ENCODE measurements at places on chromosomes 4 and X.

GRCh38 chrX:1283741-1284140, 15.1 kb downstream of the CSF2RA start:
- no peak for DNase-seq

- no peak for DNase-seq
Observed at GRCh38 chr4:143348233-143349077, 11.8 kb downstream of the GAB1 start.

- DNase-seq = no peak
Observed at GRCh38 chr4:74415602-74416300, 29.2 kb upstream of the AREG start.

- DNase-seq = no peak
Observed at GRCh38 chrX:69278031-69278687, 112.9 kb upstream of the PJA1 start.

GRCh38 chr4:25951390-25951952, 37.5 kb downstream of the SMIM20 start:
- DNase-seq = no peak

- no peak for DNase-seq
Observed at GRCh38 chr4:65960751-65961150, 290.5 kb upstream of the EPHA5 start.

- no peak for DNase-seq
Observed at GRCh38 chr4:112889619-112890527, 159.6 kb upstream of the ANK2 start.

- no peak for DNase-seq
Observed at GRCh38 chr4:108249397-108249796, 80.7 kb upstream of the LEF1 start.

GRCh38 chrX:137424679-137425078, 141.2 kb upstream of the ZIC3 start:
- DNase-seq = no peak

DNA sequence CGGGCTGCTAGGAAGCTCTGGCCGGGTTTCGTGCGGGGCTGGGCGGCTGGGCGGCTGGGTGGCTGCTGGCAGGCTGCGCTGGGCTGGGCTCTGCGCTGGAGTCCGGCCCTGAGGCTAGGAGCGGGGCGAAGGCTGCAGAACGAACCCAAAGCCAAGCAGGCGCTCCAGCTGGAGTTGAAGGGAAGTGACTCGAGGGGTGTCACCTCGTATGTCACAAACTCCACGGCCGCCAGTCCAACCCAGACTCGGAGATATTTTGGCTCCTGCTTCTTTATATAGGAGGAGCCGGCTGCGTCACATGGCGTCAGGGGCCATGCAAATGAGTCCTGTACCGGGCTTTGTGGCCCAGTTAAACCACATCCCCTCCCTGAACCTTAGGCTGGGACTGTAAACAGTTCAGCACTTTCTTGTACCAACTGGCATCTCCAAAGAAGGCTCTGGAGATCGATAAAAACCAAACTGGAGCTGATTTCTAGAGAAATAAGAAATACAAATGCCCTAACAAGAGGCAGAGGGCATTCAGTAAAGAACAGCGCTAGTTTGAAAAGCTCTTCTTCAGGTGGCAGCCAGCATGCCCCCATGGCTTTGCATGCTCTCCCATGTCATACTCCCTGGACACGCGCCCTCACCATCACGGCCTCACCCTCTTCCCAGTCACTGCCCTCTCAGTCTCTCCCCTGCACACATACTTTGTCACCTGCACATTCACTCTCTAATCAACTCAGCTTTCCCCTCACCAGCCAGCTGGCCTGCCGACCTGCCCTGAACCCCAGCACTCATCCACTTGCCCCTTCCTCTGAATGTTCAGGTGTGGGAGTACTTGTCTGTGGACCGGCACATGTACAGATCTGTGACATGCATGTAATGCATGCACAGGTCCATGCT, 58.5 kb downstream of the TSC22D3 start:
- DNase-seq = peak; percentile 88

- no peak for DNase-seq
Observed at GRCh38 chr4:86431543-86432116, 71.8 kb upstream of the MAPK10 start.

GRCh38 chr4:3200423-3201090, 48.4 kb upstream of the MSANTD1 start:
- DNase-seq = no peak

- DNase-seq = no peak
Observed at GRCh38 chrX:72050011-72050410, 81.7 kb downstream of the RTL5 start.

- peak; percentile 47 for DNase-seq
Observed at GRCh38 chr4:3293401-3294391, 875 bp downstream of the RGS12 start.

DNA sequence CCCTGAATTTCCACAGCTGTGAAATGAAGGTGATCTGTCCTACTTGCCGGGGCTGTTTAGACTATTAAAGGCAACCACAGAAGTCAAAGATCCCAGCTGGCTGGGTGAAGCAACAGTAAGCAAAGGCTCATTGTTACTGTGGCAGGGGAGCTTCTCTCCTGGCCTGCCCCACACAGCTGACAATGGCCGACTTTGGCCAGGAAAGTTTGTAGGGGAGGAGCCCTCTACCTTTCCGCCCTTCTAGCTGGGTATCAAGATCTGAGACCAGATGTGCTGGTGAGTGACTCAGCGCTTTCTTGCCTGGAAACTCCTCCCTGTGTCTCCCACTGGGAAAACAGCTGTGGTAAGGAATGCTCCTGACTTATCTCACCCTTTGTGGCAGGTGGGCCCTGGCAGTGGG, 21.1 kb downstream of the RASSF6 start:
- no peak for DNase-seq

- no peak for DNase-seq
Observed at GRCh38 chr4:149347139-149347538, 468.5 kb downstream of the IQCM start.

DNA sequence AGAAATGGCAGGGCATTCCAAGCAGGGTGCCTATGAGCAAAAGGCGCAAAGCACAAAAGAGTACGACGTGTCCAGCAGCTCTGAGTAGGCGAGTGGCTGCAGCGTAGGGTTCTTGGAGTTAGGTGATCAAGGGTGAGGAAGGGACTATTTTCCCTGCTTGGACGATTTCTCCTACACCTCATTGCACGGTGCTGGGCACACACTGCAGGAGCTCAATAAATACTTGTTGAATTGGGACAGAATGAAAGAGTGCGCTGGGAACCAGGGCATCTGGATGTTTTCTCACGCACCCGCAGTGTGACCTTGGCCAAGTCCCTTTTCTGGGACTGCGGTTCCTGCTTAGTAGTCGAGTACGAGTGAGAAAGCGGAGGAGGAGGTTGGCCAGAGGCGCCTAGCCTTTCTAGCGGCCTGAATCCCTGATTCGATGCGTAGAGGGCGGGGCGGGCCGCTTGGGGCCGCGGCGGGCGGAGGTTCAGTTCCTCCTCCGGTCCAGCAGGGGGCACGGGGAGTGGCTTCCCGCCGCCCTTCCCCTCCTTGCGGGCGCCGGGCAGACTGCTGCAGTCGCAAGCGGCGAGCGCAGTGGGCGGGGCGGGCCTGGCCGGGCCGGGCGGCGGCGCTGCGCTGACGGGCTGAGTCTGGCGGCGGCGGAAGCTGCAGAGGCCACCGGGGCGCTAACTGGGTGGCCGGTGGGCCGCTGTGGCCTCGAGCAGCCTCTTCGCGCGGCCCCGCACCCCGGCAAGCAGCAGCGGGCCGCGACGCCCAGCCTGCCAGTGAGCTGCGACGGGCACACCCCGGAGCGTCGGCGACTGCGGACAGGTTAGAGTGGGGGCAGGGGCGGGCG, at the start of gene FAM199X:
FAM199X (plus strand) TSS at position 560 of the 841 bp plus-strand sequence. CDS start 333 bp downstream, outside the sequence.
- DNase-seq = peak; percentile 85

DNA sequence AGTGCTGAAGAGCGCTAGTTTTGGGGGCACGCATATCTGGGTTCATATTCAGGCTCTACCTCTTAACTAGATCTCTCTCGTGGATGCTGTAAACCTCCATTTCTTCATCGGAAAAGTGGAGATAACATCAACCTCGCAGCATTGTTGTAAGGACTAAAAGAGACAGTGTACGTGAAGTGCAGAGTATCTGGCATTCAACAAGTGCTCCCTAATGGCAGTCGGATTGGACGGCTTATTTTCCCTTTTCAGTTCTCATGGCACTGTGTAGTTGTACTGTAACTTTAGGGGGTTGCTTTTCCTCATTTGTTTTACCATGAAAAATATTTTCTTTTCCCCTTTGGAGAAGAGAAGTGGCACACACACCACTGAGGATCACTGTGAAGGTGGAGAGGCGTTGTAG, 51.4 kb upstream of the ESX1 start:
- no peak for DNase-seq

GRCh38 chr4:145736241-145736831, 56.4 kb downstream of the C4orf51 start:
- DNase-seq = no peak

DNA sequence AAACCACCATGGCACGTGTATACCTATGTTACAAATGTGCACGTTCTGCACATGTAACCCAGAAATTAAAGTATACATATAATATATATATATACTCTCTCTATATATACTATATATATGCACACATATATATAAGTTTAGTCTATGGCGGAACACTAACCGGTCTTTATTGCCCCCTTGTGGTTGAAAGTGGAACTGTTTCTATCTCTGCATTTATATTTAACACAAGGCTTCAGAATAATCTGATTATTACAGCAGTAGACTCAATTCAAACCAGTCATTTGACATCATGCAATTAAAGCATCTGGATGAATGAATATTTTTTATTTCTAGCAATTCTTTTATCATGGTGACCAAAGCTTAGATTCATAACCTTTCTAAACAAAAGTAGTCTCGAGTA, 14.6 kb downstream of the RAB9B start:
- no peak for DNase-seq

Data from activated T-cell treated with anti-CD3 and anti-CD28 coated beads, Interleukin-2, amount 50 U/mL, for 1 hour (primary cell).